PC-3 (cell line): ENCODE measurements at places on chromosomes 5 and 9. TPM values are rescaled to one million over a fixed set of nuclear protein-coding genes. Genes with fewer than 3 reads are reported as not detected.

GRCh38 chr5:65190328-65191053 lies 291.2 kb downstream of the ADAMTS6 start:
- peak; percentile 70 for DNase-seq

- no peak for DNase-seq
Measured at GRCh38 chr5:15837551-15838289, 337.7 kb downstream of the FBXL7 start.

DNA sequence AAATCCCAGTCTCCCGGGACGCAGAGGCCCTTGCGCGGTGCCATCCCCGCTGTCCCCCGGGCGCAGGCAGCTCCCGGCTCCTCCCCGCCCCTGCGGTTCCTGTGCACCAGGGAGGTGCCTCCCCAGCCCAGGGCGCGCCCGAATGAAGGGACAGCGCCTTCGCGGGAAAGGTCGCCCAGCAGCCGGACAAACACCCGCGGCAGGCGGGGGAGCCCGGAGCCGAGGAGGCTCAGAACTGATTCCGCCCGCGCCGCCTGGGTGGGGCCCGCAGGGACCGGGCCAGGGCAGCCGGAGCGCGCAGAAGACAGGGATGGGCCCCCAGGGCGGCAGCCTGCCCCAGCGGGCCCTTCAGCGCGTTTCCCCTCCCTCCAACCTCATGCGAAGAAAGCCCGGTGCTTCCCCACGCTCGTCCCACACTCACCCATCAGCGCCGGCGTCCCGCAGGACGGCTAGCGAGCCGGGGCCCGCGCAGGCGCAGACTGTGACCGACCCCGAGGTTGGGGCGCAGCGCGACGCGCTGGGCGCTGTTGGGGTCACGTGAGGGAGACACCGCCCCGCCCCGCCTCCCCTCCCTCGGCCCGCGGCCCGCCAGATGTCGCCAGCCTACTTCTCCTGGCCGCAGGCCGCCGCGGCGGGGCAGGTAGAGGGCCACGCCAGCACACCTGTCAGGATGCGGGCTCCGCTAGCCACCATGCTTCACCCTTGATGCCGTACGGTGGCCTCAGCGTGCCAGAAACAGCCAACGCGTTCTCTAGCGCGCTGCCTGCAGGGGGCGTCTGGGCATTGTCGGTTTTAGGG lies at the start of gene SLC25A51:
SLC25A51 (minus strand) TSS at position 481 of the 798 bp plus-strand sequence. CDS start 15,577 bp downstream, outside the sequence.
- peak; percentile 89 for DNase-seq

The RAD1 gene
- total RNA-seq: 22.5 and 62.5 TPM in 2 replicates

DNA sequence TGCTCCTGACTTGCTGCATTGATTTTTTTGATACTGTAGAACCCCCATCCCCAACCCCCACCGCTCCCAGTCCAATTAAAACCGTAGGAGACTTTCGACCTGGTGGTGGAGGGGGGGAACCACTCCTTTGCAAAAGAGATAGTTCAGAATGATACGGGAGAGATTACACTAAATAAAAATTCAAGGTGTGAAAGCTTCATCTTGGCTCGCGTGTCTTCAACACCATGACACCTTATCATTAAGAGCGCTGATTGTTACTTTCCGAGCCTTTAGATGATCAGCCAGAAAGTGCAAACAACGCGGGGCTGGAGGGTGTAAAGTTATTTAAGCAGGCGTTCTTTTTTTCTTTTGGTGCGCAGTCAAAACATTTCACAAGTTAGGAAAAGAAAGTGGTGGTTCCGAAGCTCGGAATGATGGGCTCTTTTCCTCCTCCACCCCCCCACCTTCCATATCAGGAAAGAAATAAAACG lies 1.3 kb upstream of the ZNF462 start:
- no peak for DNase-seq

- DNase-seq: no peak
Measured at GRCh38 chr5:61200582-61201155, 38.4 kb upstream of the SMIM15 start.

DNA sequence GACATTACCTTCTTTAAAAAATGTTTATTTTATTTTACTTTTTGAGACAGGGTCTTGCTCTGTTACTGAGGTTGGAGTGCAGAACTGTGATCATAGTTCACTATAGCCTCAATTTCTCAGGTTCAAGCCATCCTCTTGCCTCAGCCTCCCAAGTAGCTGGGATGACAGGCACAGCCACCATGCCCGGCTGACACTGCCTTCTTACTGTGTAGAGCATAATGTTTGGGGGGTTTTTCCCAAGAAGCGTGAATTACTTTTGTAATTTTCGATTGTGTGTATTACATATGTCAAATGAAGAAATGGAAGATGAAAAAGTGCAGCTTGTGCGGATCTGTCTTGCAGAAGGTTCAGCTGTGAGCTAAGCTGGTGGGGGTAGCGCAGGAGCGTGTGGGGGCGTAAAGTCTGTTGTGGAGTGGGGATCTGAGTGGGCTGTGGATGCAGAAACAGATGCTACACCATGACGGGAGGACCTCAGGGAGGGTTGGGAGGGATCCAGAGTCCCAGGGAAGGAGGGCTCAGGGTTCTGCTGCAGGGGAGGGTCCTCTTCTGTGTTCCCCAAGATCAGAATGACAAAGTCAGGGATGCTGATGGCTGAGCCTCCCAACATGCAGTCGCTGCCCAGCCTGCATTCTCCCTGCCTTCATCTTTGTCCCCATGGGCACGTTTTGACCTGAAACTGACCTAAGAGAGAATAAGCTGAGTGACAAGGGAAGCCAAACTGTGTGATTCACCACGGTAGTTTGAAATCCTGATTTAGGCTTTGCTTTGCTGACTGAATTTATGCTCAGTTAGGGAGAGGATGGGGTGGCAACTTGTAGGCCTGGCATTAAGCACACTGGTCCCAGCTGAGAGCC lies 6.8 kb upstream of the ANKRD33B start:
- DNase-seq: peak; percentile 74

DNA sequence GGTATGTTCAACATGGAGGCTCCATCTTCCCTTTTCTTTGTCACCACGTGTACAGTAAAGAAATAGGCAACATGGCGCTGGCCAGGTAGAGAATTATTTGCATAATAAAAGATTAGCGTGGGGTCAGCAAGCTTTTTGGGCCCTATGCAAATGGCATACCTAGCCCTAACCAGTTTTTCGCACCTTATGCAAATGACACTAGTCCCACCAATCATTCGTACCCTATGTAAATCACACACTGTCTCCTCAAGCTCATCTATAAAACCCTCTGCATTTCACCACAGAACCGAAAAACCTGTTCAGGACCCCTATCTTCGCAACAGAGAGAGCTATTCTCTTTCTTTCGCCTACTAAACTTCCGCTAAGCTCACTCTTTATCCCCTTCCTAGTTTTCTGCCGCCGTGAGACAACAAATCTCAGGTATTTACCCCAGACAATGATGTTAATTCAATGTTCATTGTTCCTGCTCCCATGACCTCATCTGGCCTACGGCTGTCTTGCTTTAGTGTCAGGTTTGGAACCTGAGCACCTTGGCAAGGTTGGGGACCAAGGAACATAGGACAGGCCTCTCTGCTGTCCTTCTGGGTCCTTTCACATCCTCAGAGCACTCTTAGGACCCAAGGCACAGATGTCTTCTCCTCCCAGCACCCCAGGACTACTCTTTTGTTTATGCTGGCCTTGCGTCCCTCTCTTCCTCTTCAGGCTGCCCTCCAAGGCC lies 180.7 kb upstream of the RAI14 start:
- no peak for DNase-seq

DNA sequence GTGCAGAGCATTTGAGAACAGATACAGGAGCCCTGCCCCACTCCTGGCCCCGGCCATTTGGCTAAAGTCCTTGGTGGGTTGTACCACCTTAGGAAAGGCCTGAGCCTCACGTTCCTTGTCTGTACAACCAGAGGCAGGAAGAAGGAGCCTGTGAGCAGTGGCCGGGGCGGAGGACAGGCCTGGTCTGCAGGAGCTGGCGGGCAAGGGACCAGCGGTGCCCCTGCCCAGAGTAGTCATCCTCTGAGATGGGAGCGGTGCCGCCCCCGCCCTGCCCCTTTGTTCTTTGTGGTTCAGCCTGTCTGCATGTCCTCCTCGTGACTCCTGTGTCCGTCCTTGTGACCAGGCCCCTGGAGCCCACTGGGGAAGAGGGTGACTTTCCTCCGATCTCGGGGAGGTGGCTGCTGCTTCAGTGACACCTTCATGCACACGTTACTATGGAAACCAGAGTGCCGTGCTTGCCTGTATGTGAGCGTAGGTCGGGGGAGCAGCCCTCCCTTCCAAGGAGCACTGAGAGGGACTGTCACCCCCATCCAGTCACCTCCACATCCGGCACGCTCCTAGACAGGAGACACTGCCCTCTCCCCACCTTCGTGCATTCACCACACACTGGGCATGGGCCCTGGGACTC lies 42.9 kb downstream of the UNC5A start:
- no peak for DNase-seq

DNA sequence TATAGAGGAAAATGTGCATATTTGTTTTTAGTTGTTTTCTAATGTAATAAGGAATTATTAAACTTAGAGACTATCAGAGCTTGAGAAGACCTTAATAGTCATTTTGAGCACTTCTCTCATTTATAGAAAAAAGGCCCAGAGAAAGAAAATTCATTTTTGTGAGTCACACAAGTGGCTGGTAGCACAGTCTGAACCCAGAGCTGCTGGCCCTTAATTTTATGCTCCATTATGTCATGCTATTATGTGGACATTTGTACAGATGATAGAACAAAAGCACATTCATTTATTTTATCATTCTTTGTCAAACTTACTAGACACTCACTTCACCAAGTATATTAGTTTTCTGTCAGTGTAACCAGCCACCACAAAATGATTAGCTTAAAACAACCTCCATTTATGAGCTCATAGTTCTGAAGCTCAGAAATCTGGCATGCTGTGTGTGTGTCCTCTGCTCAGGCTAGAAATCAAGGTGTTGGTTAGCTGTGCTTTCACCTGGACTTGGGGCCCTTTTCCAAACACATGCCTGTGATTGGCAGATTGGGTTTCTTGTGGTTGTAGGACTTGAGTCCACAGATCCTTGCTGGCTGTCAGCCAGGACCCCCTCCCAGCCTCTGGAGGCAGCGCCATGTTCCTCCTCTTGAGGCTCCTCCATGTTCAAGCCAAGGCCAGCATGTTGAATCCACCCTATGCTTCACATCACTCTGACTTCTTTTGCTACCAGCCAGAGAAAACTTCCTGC lies 188.9 kb downstream of the ARHGAP26 start:
- DNase-seq: no peak

DNA sequence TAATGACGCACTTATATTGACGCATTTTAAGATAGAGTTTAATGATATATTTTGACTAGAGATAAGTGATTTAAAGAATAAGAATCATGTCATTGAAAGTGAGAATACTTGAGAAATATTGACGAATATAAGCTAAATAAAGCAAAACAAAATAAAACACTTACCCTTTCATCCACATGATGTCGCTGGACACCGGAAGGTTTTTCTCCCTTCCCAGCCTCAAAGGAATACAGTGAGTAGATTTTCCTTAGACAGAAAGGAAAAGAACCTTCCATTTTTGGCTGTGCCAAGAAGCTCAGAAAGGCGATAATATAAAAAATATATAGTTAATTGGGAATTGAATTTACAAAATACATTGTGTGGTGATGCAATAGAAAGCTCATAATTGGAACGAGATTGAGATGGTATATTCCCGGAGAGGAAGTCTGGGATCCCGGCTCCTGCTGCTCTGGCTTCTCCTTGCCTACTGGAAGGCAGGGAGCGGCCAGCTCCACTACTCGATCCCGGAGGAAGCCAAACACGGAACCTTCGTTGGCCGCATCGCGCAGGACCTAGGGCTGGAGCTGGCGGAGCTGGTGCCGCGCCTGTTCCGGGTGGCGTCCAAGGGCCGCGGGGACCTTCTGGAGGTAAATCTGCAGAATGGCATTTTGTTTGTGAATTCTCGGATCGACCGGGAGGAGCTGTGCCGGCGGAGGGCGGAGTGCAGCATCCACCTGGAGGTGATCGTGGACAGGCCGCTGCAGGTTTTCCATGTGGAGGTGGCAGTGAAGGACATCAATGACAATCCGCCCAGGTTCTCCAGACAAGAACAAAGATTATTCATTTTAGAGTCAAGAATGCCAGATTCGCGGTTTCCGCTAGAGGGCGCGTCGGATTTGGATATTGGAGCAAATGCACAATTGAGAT lies at the start of gene PCDHA5:
PCDHA5 (plus strand) TSS at position 239 of the 906 bp plus-strand sequence.
- DNase-seq: peak; percentile 83

GRCh38 chr5:69138766-69139165 lies 28.2 kb upstream of the CCNB1 start:
- no peak for DNase-seq

DNA sequence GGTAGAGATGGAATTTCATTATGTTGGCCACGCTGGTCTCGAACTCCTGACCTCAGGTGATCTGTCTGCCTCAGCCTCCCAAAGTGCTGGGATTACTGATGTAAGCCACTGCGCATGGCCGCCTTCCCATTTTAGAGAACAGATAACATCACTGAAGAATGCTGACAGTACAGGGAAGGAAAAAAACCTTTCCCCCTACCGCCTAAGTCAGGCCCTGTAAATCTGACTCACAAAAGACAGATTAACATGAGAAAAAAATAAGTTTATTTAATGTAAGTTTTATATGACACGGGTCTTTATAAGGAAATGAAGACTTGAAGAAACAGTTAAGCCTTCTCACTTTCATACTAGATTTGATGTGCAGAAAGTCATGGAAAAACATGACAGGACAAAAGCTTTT lies 227.2 kb upstream of the ZNF608 start:
- no peak for DNase-seq

The BTNL8 gene
- 0.23 TPM in 1 of 2 replicates, not detected in the other for total RNA-seq

The PCDHB10 gene
- total RNA-seq: 0.33 and 0.35 TPM in 2 replicates

DNA sequence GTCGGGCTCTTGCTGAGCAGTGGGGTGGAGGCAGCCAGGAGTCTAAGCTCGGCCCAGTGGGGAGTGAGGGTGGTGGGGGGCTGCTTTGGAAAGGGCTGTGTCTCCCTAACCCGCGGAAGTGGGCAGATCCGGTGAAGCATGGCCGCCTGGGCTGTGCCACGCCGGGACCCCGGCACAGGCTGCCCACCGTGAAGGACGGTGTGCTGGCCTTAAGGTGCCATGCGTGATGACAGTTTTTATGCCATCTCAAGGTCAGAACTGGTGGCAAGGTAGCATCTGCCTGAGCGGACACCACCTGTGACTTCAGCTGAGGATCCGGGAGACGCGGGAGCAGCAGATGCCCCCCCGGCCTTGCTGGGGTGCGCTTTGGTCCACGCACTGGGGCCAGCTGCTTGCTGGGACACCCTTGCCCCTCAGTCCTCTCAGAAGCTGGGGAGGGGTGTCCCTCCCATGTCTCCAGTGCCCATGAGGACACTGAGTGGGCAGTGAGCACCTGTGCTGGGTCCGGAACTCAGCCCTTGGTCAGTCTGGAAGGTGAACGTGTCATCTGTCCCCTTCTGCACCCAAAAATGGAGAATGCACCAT lies 53.9 kb downstream of the AHRR start:
- no peak for DNase-seq

The CCIN gene
- total RNA-seq: 0.22 and 0.46 TPM in 2 replicates

The DOCK2 gene
- 0.26 and 0.58 TPM in 2 replicates for total RNA-seq

GRCh38 chr5:113181853-113182490 lies 205.4 kb downstream of the DCP2 start:
- DNase-seq: no peak

GRCh38 chr5:79493596-79494345 lies 20.2 kb downstream of the HOMER1 start:
- DNase-seq: no peak

The KYAT1 gene
- total RNA-seq: 7.4 and 12.9 TPM in 2 replicates

- DNase-seq: no peak
Measured at GRCh38 chr5:38734353-38734752, 111.5 kb upstream of the OSMR start.

- no peak for DNase-seq
Measured at GRCh38 chr9:89946741-89947140, 341.9 kb downstream of the GADD45G start.
